ENCODE measurements at places on chromosomes 5 and 9.

DNA sequence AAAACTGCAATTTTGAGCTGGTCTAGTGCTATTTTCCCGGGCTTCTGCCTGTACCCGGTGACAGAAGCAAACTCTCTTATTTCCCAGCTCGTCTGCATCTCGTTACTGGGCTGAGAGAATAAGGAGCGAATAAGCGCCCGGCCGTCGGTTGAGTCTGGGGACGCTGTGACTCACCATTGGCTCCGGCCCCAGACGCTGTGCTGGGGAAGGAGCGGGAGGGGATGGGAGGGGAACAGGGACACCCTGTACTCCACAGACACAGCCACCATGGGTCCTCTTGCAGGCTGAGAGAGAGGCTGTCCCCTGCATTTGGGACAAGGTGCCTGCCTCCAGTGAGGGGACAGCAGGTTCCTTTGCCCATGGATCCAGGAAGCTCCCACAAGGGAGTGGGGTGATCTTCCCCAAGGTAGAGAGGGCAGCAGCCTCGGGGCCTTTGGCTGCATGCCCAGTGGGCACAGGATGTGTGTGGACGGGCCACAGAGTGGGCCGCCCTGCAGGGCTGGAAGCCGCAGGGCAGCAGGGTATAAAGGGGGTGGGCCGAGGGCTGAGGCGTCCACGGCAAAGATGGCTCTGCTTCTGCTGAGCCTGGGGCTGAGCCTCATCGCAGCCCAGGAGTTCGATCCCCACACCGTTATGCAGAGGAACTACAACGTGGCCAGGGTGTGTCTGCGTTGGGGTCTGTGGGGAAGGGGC, at the start of gene LCN9:
TSS of gene LCN9 (plus strand) at position 552 of the 693 bp plus-strand sequence. CDS start at position 565, 13 bp downstream.
- no peak for DNase-seq

GRCh38 chr9:93357649-93358048, 93.8 kb upstream of the FAM120A start:
- DNase-seq: no peak

DNA sequence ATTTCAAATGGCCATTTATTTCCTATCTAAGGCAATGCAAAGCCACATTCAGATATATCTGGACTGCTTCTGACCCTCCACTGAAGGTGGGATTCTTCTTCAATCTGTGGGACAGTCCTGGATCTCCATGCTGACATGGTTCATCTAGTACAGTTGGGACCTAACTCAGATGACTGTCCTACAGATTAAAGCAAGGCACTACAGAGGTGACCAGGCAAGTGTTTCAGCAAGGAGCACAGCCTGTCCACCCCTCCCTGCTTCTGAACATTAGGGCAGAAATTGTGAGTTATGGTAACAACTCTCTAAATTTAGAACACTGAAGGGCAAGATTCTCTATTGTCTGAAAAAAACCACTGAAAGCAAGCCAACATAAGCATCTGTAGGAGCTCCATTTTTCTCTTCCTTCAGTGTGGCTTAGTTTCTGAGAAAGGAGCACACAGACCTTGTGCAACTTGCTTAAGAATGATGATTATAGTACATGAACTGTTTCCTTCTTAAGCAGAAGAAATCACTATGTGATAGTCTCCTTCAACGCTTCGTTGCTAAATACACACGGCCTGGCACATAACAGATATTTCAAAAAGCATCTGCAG, 62.9 kb upstream of the BARX1 start:
- no peak for DNase-seq

DNA sequence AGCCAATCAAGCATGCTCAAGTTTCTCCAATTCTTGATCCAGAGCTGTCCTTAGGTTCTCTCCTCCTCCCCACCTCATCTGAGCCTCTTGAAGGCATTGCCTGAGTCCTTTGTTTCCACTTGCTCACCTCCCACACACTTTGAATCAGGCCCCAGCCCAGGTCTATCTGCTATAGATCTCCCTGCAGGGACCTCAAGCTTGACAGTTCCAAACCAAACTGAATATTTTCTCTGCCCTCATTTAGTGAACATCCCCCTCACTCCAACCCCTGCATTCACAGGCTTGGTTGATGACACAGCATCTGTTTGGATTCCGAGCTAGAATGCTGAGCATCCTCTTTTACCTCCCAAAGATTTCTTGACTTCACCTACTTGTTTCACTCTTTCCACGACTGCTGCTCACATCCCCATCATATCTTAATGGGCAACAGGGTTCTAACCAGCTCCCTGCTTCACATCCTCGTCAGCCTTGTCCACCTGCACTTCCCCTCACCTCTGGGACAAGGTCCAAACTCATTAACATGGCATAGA, 474.5 kb downstream of the ZSWIM6 start:
- no peak for DNase-seq

DNA sequence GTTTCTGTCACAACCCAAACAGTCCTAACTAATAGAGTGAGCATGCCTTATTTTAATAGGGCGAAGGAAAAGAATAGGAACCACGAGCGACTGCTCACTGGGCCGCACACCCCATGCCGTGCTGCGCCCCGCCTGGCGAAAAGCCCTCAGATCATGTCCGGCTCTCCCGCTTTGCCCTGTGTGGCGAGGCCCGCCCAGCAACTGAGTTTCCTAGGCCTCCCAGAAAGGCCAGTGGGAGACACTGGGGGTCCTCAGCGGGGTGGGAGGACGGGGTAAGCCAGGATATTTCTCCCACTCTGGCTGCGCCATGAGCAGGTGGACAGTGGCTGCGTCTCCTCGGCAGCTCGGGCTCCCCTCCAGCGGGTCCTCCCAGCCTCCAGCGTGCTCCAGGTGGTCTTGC, 138.0 kb downstream of the GAPVD1 start:
- no peak for DNase-seq
